ENCODE measurements at places on chromosomes 4 and X.

DNA sequence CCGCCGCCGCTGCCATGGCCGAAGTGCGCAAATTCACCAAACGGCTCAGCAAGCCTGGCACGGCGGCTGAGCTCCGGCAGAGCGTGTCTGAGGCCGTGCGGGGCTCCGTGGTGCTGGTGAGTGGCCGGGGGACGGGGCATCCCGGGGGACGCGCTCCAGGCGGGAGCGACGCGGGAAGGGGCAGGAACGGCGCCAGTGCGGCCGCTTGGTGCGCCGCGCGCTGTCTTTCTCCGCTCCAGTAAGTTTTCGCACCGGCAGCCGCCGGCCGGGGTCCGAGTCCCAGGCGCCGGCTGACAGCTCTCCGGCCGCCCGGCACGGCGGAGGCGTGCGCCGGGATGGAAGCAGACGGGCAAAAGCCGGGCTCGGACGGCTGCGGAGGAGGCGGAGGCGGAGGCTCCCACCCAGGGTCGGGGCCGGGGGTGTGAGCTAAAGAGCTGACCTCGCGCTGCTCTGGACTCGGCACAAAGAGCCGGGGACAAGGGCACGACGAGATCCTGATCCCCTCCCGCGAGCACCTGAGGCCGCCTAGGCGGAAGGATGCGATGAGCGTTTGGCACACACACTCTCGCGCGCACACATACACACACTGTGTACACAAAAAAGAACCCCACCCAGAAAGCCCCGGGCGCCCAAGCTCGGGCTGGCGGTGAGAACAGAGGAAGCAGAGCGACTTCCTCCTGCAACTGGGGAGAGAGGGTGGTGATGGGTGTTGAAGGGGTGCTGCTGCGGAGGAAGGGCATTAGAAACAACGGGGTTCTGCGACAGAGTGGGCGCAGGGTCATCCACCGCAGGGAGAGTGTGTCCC lies 545 bp downstream of the DOCK11 start:
- DNase-seq: peak; percentile 83

DNA sequence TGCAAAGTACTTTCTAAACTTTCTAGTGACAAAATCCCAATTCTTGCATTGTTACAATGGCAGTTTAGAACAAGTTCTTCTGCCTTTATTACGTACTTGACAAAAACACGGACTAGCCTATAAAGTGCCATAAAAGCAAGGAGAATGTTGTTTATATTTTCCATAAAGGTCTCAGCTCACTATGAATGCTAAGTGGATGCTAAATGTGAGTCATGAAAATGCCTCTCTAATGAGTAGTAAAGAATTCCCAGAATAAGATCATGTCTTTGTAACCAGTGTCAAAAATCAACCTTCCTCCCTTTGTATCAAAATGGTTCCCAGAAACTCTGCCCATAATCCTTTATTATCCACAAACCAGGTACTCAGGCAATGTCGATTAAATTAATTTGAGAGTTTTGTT lies 539.8 kb upstream of the SLIT2 start:
- DNase-seq: no peak

- DNase-seq: no peak
These were observed 3.2 kb upstream of the UXT start for GRCh38 chrX:47662144-47662657.

- no peak for DNase-seq
These were observed 108.6 kb upstream of the NDST4 start for GRCh38 chr4:115222061-115222460.

- DNase-seq: no peak
These were observed 1212.2 kb upstream of the TENM3 start for GRCh38 chr4:181030961-181031360.

Measured in HL-60 (cell line).